Caki2 (cell line): ENCODE measurements at places on chromosomes 7 and 10.

- DNase-seq: no peak
Observed at GRCh38 chr7:42727451-42727850, 184.4 kb downstream of the C7orf25 start.

DNA sequence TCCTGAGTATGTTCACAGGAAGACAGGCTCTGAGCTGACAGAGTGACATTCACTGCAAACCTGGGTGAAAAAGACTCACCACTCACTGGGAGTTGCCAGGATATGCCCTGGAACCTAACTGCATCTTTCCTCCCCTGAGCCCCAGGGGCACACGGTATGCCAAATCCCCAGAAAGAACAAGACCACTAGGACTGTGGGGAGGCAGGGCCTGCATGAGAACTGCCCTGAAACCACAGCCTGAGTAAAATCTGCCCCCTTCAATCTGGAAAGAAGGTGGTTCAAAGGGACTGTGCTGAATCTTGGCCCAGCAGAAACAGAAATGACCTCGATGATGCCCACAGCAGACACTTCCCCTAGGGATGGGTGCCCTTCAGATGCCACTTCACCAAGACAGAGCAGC, 6.5 kb downstream of the FAM53B start:
- no peak for DNase-seq

GRCh38 chr7:15601175-15601574, 39.4 kb upstream of the AGMO start:
- DNase-seq: no peak

DNA sequence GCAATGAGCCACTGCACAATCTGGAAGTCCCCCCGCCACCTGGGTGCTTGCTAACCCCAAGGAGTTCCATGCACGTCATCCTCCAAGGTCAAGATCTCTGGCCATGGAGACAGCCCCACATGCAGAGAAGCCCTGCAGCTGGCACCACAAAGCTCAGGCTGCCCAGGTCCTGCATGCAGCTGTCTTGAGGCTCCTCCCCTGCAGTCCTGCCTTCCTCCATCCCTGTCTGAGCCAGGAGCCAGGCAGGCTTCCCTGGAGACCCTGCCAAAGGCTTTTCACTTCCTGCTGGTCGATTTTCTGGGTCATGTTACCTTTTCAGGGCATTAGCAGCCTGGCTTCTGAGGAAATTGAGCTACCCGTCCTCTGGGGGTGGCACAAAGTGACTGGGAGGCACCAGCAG, 12.5 kb upstream of the TMEM72 start:
- DNase-seq: no peak

DNA sequence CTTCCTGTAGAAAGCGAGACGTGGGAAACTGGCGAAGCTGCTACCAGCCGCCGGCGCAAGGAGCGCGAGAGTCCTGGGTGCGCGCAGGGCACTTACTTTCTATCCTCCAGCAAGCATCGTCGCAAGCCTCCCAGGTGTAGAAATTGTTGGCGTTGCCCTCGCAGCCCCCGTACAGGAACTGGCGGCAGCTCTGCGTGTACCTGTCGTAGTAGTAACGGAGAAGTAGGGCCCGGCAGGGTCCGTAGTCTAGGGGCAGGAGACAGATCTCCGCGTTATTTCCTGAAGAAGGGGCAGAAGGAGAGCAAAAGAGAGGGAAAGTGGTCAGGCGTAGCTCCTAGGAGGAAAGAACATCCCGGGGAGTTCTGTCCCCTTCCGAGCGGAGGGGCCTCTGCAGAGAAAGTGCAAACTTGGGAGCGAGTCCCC, 501 bp downstream of the TFPI2 start:
- peak; percentile 69 for DNase-seq

GRCh38 chr7:149427096-149427680, 33.7 kb downstream of the ZNF777 start:
- no peak for DNase-seq

GRCh38 chr10:77080361-77081027, 557.1 kb downstream of the KCNMA1 start:
- no peak for DNase-seq
